ENCODE measurements at places on chromosomes 7 and 10. TPM values are rescaled to one million over a fixed set of nuclear protein-coding genes. Genes with fewer than 3 reads are reported as not detected.

APBB1IP gene
- 66.4 TPM for total RNA-seq

TMEM139 gene
- total RNA-seq: 2.3 TPM

DNA sequence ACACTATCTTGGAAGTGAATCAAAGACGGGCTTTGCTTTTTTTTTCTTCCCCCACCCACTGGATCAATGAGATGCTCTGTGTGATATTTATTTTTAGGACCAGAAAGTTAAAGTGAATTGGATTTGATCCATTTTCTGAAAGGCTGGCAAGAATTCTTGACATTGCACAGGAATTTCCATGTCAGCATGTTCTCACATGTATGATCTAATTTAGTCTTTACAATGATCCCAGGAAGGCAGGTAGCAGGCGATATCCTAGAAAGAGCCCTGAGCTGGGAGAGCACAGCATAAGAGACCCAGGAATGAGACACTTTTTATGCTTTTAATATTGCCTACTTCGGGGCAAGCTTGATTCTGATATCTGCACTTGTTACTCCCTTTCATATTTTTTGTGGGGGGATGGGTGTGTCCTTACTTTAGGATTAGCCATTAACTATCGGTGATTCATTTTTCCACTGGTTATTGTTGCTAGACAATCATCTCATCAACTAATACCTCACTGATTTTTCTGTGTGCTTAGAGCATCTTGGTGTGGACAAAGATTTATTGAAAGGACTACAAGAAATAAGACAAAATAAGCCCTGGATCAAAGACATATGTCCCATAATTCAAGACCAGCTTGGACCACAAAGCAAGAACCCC lies 58.1 kb downstream of the NRP1 start:
- H3K4me1 ChIP-seq: no peaks in the 10 kb centered on the region
- no peak overlapping the region for H3K27ac ChIP-seq
- DNase-seq: no peak
- no peak overlapping the region for H3K4me3 ChIP-seq
- H3K27me3 ChIP-seq: peaks cover 32% of the 10 kb centered on the region
- H3K36me3 ChIP-seq: no peaks in the 10 kb centered on the region

LHFPL3 gene
- not detected for total RNA-seq

GRCh38 chr10:18158773-18159265 lies 18.6 kb downstream of the CACNB2 start:
- no peaks in the 10 kb centered on the region for H3K27me3 ChIP-seq
- no peak overlapping the region for H3K4me3 ChIP-seq
- H3K4me1 ChIP-seq: no peaks in the 10 kb centered on the region
- no peaks in the 10 kb centered on the region for H3K36me3 ChIP-seq

- DNase-seq: no peak
- H3K27ac ChIP-seq: no peak overlapping the region
- no peaks in the 10 kb centered on the region for H3K27me3 ChIP-seq
These were observed 180.8 kb downstream of the MDFIC start for GRCh38 chr7:115102738-115103137.

GRCh38 chr7:37285706-37286453 lies 162.8 kb downstream of the ELMO1 start:
- H3K4me1 ChIP-seq: peaks cover 47% of the 10 kb centered on the region
- no peaks in the 10 kb centered on the region for H3K27me3 ChIP-seq
- no peak overlapping the region for H3K27ac ChIP-seq
- H3K36me3 ChIP-seq: peaks cover 16% of the 10 kb centered on the region
- DNase-seq: no peak
- no peak overlapping the region for H3K4me3 ChIP-seq

GRCh38 chr7:153027904-153028303 lies 268.4 kb downstream of the ACTR3B start:
- DNase-seq: no peak
- H3K4me3 ChIP-seq: no peak overlapping the region
- H3K27ac ChIP-seq: no peak overlapping the region
- peaks cover 3% of the 10 kb centered on the region for H3K27me3 ChIP-seq

GPR146 gene
- total RNA-seq: 4.7 TPM

DNA sequence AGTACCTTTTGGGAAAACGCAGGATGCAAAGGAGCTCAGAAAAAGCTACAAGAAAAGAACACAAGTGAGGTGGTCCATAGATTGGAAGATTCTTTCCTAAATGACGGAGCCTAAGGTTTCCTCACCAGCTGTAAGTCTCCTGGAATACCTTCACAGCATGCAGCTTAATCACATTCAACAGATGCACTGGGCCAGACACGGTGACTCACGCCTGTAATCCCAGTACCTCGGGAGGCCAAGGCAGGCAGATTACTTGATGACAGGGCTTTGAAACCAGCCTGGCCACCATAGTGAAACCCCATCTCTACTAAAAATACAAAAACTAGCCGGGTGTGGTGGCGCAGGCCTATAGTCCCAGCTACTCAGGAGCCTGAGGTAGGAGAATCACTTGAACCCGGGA lies 228.7 kb downstream of the FRMD4A start:
- no peak for DNase-seq
- peaks cover 4% of the 10 kb centered on the region for H3K27me3 ChIP-seq
- H3K36me3 ChIP-seq: no peaks in the 10 kb centered on the region
- no peaks in the 10 kb centered on the region for H3K4me1 ChIP-seq

NYAP1 gene
- 0.56 TPM for total RNA-seq

GRCh38 chr10:125005312-125006187 lies 63.6 kb downstream of the ZRANB1 start:
- no peak overlapping the region for H3K27ac ChIP-seq
- H3K36me3 ChIP-seq: no peaks in the 10 kb centered on the region
- no peaks in the 10 kb centered on the region for H3K27me3 ChIP-seq
- no peak for DNase-seq
- H3K4me3 ChIP-seq: no peak overlapping the region

DNA sequence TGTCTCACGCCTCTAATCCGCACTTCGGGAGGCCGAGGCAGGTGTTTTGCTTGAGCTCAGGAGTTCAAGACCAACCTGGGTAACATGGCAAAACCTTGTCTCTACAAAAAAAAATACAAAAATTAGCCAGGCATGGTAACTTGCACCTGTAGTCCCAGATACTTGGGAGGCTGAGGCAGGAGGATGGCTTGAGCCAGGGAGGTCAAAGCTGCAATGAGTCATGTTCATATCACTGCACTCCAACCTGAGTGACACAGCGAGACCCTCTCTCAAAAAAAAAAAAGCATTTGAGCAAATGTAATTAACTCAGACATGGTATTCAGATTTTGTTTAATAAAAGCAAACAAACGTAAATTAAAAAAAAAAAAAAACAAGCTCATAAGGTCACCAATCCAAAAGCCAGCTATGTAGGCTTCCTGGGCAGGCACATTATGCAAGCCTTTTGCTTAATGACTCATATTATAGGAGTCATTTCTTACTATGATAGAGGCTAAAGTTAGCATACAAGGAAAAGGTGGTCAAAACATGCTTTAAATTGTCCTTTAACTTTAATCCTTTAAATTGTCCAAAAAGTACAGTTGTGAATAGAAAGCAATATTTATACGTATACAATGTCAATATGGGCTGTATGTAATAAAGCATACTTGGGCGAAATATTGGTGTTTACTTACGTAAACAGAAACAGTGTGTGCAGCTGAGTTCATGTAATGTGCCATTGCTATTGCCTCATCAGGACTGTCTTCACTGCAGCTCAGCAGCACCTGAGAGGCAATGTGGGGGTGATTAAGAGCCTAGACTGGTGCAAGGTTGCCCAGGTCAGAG lies 13.0 kb downstream of the AKR1D1 start:
- H3K4me3 ChIP-seq: no peak overlapping the region
- H3K27ac ChIP-seq: no peak overlapping the region
- H3K36me3 ChIP-seq: no peaks in the 10 kb centered on the region

DNA sequence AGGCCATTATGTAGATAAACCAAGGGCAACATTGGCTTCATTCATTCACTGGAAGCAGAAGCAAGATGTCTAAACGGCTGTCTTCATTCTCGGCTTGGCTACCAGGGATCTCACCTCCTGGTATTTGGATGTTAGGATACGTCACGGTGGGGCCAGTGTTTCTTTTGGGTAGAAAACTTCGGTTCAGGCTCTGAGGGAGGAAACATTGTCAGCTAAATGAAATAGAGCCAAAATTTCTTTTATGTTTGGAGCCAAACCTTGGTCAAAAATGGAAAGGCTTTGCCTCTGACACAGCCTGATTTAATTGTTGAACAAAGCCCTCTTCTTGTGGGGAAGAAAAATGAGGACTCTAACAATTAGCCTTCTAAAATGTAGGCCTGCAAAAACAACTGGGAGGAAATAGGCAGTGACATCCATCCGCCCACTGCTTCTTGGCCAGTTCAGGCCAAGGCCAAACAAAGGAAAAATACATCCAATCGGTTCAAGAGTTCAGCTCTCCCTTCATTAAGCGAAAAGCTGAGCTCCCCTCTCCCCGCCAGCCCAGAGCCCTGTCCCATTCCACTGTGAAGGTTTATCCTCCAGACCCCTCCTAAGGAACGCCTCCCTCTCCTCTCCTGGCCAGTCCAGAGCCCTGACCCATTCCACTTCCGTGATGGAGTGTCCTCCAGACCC lies 44.4 kb downstream of the PFKFB3 start:
- H3K27me3 ChIP-seq: no peaks in the 10 kb centered on the region
- peaks cover 4% of the 10 kb centered on the region for H3K36me3 ChIP-seq
- DNase-seq: no peak
- no peak overlapping the region for H3K27ac ChIP-seq
- H3K4me1 ChIP-seq: no peaks in the 10 kb centered on the region

All from activated CD4-positive, alpha-beta T cell treated with anti-CD3 and anti-CD28 coated beads for 36 hours (primary cell).